ENCODE measurements at places on chromosomes 4 and X.

- peak; percentile 32 for DNase-seq
These were observed 46.5 kb upstream of the FAT4 start for GRCh38 chr4:125268068-125268755.

- no peak for DNase-seq
These were observed 46.6 kb downstream of the SHROOM2 start for GRCh38 chrX:9832811-9833210.

DNA sequence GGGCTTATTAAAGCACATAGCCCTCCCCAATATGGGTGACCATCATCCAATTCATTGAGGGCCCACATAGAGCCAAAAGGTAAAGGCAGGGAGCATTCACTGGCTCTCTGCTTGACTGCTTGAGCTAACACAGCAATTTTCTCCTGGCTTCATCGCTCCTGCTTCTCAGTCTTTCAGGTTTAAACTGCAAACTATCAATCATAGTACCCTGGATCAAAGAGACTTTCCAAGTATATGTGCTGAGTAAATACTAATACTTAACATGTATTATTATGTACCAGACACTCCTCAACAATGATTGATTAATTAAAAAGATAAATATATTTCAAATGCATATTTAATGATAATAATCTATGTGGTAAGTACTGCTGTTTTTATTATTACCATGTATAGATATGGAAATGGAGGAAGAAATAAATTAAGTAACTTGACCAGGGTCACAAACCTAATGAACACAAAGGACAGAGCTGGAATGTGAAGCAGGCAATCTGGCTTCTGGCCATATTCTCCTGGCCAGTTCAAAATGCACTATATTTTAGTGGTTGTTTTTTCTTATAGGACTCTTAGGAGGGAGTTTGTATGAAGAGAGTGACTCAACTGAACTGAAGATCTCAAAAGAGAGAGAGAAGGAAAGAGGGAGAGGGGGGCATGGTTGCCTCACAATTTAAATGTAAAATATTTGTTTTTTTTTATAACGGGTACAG is 1197.3 kb downstream of the TECRL start:
- no peak for DNase-seq

- peak; percentile 27 for DNase-seq
These were observed 131.3 kb downstream of the ARHGAP10 start for GRCh38 chr4:147863111-147863747.

- DNase-seq, result no peak
These were observed 140.2 kb upstream of the PJA1 start for GRCh38 chrX:69305333-69306062.

DNA sequence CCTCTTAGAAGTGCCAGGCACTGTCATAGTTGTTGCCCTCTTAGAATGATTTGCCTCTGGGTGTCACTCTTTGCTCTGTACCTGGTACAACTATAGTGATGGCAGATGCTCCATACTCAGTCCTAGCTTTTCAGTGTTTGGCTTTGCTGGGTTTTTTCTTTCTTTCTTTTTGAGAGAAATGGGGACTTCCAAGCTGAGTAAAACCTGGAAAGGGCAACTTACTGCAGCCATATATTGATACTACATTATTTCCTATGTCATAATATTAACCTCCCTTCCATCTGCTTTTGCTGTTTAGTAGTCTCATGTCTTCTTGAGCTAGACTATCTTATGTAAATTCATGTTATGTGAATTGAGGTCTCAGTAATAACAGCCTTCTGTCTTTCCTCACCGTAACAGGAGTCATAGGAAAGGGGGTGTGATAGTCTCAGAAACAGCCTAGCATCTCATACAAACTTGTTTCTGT is 49.0 kb downstream of the NIPAL1 start:
- no peak for DNase-seq

DNA sequence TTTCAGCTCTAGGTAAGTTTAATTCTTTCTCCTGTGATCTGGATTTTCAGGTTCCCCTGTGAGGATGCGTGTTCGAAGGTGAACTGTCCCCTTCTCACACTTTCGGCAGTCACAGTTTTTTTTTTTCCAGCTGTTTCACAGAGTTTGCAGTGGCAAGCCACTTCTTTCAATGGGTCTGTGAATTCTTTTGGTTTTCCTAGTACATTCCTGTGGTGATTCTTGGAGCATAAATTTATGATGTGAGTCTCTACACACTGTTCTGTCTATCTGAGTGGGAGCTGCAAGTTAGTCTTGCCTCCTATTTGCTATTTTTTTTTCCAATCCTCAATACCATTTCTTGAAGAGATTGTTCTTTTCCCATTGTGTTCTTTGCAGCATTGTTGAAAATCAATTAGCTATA is 595.5 kb downstream of the RAPGEF2 start:
- no peak for DNase-seq

DNA sequence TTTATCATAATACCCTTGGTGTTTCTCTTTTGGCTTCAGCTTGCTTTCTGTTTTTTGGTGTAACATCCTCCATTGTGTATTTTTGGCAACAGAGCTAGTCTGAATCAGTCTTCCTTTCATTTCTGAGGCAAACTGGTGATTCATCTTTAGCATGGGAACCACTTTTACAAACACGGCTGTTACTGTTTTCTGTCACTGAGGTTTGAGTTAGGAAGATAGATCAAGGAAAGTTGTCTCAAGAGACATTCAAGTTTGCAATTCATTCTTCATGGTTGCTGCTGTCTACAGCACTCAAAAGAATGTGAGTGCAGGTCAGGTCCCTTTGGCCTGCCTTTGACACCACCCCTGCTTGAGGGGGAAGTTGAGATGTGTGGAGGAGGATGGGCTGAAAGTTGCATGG is 36.3 kb downstream of the IL21 start:
- DNase-seq, result peak; percentile 38

DNA sequence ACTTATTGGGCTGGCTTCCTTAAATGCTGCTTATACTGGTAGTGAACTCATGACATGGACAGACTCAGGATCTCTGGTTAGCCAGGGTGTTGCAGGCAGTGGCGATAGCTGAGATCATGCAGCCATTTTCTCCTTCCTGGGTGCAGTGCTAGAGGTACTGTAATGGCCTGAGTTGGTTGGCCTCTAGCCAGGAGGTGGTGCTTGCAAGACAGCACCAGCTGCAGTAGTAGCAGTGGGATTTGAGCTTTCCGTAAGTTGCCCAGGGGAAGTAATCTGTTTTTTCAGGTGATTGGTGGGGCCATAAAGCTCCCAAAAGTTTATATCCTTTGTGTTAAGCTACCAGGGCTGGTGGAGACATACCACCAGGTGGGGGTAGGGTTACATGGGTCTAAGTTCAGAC is 45.1 kb upstream of the AADAT start:
- DNase-seq, result no peak

Data from fibroblast of the conjunctiva (primary cell).